ENCODE measurements at places on chromosomes 7 and 10.

DNA sequence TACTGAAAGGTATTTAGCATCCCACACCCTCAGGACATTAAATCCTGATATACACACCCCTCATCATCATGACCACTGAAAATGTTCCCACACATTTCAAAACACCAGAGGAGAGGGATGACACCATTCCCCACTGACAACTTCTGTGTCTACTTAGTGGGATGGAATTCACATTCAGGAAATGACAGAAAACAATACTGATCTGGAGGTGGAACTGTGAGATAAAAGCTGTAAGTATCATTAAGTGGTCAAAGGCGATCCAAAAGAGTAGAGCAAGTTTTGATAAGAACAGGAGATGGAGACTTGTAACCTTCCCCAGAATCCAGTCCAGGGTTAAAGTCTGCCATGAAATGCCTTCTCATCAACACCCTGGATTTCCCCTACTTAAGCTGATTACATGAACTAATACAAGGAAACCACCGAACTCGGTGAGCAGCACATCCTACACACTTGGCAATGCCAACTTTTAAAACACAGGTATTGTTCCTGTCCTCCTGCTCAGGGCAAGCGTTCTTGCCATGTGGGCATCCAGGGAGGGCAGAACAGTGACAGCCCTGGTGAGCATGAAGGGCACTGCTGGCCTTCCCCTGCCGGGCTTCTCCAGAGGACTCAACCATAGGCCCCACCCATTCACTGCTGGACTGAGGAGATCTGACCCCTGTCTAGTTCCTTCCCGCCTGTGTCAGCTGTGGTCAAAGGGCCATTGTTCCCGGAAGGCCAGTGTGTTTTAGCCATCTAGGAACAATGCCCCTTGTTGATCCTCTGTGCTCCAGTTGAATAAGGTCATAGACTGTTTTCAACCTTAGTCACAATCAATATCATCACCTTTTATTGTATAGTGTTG is 85.0 kb downstream of the SGMS1 start:
- DNase-seq: no peak

GRCh38 chr10:46171661-46172060 is 115.1 kb upstream of the ANTXRL start:
- no peak for DNase-seq

GRCh38 chr7:96388620-96389383 is 66.9 kb upstream of the SLC25A13 start:
- DNase-seq: peak; percentile 73

DNA sequence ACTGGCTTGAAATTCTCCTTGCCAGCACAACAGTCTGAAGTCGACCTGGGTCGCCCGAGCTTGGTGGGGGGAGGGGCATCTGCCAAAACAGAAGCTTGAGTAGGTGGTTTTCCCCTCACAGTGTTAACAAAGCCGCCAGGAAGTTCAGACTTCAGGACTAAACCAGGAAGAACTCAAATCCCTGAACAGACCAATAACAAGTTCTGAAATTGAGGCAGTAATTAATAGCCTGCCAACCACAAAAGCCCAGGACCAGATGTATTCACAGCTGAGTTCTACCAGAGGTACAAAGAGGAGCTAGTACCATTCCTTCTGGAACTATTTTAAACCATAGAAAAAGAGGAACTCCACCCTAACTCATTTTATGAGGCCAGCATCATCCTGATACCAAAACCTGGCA is 45.3 kb downstream of the LRRC72 start:
- DNase-seq: no peak

- no peak for DNase-seq
Measured at GRCh38 chr7:133696056-133696455, 431.1 kb upstream of the LRGUK start.

DNA sequence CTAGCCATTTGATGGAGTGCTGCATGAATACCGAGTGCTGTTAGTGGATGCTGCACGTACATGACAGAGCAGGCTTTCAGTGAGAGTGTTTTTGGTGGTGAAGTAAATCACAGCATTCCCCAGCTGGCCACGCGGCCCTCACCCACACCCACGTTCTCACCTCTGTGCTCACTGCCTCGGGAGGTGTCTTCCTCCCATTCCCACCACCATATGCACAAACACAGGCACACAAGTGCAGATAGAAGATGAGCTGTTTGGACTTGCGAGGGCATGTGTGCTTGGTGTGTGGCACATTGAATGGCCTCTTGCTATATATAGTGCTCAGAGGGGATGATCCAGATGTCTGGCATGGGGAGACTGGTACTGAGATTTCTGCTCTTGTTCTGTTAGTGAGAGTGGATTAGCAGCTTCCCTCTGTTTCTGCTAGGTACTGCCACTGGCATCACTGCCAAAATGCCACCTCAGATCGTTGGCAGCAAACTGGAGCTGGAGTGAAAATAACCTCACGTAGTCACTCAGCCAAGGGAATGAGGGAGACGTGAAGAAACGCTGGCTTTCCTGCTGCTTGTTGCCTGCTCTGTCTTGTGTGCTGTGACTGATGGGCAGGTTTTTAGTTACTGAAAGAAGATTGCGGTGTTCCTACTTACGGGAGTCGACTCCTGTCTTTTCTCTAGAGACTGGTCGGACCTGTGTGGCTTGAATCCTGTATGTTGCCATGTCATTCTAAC is 19.1 kb downstream of the DNAJB6 start:
- peak; percentile 49 for DNase-seq

- peak; percentile 64 for DNase-seq
Measured at GRCh38 chr10:59099481-59099880, 77.0 kb upstream of the PHYHIPL start.

DNA sequence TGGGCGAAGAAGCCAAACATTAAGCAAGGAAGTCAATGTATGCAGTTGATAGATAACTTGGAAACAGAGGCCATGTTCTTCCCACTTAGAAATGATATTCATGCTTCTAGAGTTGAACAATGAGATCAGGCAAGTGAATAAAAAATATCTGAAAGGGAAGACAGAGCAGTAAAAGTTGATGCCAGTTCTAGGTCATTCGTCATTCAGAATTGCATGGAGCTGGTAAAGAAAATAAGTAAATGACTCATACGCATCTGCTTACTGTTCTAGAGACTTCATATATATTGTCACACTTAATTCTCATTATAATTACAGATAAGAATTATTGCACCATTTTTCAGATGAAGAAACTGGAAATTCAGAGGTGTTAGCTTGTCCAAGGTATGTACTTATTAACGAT is 158.9 kb upstream of the FERD3L start:
- no peak for DNase-seq

GRCh38 chr7:105512926-105513526 is 9.0 kb downstream of the PUS7 start:
- no peak for DNase-seq

DNA sequence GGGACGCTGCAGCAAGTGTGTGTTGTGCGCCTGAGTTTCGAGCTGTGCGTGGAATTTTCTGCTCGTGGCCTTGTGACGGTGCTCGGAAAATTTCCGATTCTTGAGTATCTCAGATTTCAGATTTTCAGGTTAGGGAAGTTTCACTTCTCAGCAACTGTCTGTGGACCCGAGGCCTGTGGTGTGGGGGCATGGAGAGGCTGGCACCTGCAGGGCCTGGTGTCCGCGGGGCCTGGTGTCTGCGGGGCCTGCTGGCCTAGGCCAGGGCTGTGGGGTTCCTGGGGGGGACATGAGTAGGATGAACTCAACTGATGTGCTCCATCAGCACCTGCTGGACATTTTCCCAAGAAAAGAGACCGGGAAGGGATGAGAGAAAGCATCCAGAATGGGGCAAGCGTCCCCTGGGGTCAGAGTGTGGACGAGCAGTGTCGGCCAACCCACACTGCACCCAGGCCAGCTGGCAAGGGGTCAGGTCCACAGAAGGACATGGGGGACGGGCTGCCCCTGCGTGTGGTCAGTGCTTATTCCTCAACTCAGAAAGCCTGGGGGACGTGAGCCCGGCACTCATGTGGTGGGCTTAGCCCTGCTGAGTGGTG is 31.3 kb upstream of the SHH start:
- DNase-seq: no peak

DNA sequence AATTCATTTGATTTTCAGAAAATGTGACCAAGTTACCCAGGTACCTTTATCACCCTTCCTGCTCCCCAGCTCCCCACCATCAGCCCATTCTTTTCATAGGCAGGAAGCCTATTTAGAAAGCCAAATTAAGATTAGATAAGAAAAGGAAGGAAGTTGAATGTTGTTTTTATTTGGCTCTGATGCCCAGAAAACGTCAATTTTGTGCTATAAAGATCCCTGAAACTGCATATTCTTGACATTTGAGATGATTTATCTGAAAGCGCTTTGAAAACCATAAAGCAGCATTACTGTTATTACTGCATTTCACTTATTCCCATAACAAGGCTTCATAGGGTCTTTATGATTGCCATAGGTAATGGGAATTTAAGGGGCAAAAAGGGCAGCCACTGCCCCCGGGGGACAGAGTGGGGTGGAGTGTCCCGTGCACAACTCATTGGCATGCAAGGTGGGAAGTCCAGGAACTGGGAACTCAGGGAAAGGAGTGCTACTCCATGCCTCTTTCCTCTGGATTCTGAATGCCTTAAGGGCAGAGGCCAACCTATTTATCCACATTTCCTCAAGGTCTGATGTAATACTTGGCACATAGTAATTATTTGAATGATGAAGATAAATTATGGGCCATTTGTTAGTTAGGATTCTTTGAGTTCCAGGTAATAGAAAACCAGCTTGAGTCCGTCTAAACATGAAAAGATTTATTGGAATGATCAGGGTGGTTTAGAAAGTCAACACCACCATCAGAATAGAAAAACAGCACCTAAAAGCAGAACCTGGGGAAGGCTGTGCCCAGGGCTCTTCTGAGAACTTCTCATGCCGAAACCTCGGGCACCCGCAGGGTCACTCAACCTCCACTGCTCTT is 100.6 kb upstream of the ELMO1 start:
- no peak for DNase-seq

DNA sequence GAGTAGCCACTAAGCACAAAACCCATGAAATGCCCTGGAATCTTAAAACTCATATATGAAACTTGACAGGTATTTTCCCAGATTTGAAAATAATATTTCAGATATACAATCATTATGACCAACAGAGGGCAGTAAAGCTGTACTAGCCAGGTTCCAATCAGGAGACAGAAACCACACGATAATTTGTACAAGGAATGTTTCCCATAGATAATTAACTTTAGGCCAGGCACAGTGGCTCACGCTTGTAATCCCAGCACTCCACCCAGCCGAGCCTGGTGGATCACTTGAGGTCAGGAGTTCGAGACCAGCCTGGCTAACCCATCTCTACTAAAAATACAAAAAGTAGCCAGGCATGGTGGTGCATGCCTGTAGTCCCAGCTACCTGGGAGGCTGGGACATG is 31.0 kb upstream of the NUB1 start:
- DNase-seq: peak; percentile 26

GRCh38 chr7:142177869-142178268 is 66.4 kb downstream of the MGAM2 start:
- no peak for DNase-seq

- peak; percentile 57 for DNase-seq
Measured at GRCh38 chr10:4353059-4353655, 472.9 kb upstream of the AKR1E2 start.

- no peak for DNase-seq
Measured at GRCh38 chr7:13111230-13111629, 423.8 kb downstream of the ARL4A start.

- DNase-seq: no peak
Measured at GRCh38 chr7:100822236-100823139, 4.8 kb downstream of the EPHB4 start.

DNA sequence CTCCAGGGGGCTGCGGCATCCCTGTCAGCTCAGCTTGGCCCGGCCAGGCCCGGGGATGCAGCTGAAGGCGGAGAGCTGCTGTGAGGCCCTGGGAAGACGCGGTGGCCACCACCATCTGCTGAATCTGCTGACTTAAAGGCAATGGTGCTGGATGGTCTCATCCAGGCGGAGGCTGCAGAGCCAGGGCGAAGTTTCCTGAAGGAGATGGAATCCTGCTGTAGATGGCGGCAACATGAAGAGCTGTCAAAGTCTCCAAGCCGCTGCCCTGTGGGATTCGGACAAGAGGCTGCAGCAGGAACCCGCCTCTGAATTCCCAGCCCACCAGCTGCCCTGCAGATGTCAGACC is 200.1 kb downstream of the PTPRN2 start:
- no peak for DNase-seq

GRCh38 chr10:17851611-17852010 is 42.5 kb downstream of the MRC1 start:
- DNase-seq: no peak

GRCh38 chr10:98901441-98902110 is 334.1 kb downstream of the HPSE2 start:
- no peak for DNase-seq

- DNase-seq: no peak
Measured at GRCh38 chr10:19825700-19826099, 9.5 kb downstream of the PLXDC2 start.

GRCh38 chr10:7245505-7245904 is 165.3 kb downstream of the SFMBT2 start:
- no peak for DNase-seq

DNA sequence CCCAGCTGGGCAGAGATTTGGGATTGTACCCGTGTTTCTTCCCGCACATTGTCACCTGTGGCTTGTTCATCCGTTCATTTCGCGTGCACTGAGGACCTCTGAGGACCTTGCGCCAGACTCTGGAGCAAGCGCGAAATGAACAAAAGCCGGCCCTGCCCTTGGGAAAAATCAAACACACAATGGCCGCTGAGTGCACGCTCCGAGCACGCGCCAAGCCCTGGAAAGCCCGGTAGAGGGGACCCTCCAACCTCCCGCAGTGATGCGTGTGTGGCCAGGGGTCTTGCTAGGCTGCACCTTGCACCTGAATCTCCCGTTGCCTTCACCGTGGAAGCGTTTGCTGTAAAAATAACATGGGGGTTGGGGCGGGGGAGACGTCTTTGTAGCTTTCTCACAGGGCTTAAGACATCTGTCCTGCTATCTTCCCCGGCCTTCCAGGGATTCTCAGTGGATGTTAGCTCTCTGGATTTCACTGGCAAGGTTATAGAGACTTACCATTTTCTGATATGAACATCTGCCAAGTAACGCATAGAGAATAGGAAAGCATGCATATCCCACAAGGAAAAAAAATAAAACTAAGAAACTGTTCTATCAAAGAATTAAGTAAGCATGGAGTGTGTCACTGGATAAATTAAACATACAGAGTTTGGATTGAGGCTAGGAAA is 37.3 kb downstream of the ZNF777 start:
- no peak for DNase-seq

DNA sequence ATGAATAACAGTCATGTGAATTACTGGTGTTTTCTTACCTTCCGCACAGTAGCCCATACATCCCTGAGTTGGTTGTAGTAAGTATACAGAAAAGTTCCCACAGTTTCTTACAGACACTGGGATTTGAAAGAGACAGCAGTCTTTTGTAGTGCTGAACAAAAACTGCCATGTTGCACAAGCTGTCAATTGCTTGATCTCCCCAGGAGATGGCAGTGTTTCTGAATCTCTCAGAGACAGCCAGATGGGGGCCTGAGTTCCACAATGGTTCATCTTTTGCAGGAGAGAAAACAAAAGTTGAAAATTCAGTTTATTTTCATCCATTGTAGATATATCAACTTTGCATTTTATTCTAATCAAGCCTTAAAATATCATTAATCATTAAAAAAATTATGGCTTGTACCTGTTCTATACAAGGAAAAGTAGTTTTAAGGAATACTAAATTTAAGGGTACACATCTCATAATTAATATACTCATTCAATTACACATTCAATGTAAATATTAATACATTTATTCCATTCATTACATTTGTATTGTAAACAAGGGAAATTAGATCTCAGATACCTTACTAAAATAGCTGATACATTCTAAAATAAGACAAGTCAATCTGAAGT is 14.5 kb downstream of the VWDE start:
- DNase-seq: peak; percentile 60

All from AG10803 (cell line).